ENCODE measurements at places on chromosomes 3 and 15.

DNA sequence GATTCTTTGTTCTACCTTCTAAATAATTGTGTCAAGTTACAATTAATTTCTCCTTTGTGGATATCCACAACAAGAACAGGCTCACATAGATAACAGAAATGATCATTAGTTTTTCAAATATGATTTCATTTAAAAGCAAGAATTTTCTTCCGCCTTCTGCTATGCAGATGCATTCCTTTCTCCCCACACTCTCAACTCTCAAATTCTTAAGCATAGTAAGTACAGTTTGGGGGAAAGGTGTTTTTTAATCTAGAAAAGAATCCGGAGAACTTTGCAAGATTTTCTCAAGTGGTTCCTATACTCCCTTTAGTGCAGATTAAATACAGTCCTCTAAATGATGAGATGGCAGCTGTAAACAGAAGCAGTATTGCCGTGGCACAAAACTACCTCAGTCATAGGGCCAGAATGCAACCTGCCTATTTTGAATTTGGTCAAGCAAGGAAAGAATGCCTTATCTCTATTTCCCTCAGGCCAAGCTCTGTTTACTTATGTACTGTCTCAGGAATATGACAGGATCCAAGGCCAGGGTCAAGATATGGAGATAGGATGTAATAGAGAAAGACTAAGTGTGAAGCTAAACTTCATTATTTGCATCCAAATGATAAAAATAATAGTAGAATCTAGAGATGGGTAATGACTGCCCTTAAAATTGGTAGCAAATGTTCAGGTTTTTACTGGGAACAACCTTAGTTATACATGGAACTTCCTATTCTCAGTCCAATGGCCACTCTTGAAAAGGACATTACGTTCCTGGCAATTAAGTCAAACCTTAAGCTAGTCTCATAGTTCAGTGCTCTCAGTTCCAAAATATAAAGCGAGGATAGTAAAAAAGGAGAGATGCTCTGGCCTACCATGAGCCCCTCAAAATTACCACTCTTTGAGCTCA, 77.3 kb upstream of the PHLDB2 start:
- no peaks in the 10 kb centered on the region for H3K27me3 ChIP-seq
- H3K27ac ChIP-seq = no peak overlapping the region
- no peaks in the 10 kb centered on the region for H3K36me3 ChIP-seq
- H3K4me1 ChIP-seq = no peaks in the 10 kb centered on the region
- no peak for DNase-seq
- no peak overlapping the region for H3K4me3 ChIP-seq

GRCh38 chr15:73959012-73959581, 32.8 kb downstream of the LOXL1 start:
- peak overlapping the region; percentile 19 for H3K27ac ChIP-seq
- peak overlapping the region; percentile 60 for H3K4me3 ChIP-seq
- peaks cover 17% of the 10 kb centered on the region for H3K4me1 ChIP-seq
- DNase-seq = no peak

- H3K27ac ChIP-seq = no peak overlapping the region
- H3K36me3 ChIP-seq = peaks cover 1% of the 10 kb centered on the region
Measured at GRCh38 chr3:128145279-128145678, 8.0 kb upstream of the EEFSEC start.

DNA sequence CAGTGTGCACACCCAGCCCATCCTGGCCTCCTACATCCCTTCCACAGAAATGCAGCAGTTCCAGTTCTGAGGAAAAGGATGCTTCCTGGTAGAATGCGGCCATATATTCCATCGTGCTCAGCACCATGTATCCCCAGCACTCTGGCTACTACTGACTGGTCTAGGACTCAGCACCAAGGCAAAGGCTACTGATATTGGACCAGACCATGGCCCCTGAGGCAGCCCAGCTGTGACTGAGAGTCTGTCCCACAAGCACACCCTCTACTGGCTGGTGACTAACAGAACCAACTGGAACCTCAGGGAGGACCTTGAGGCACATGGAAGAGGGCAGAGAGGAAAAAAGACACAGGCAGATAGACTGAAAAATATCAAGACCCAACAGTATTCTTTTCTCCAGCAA, 30.0 kb downstream of the TARS3 start:
- no peak overlapping the region for H3K4me3 ChIP-seq
- H3K36me3 ChIP-seq = peaks cover 41% of the 10 kb centered on the region
- H3K27me3 ChIP-seq = no peaks in the 10 kb centered on the region
- H3K27ac ChIP-seq = no peak overlapping the region
- peaks cover 17% of the 10 kb centered on the region for H3K4me1 ChIP-seq
- DNase-seq = no peak

DNA sequence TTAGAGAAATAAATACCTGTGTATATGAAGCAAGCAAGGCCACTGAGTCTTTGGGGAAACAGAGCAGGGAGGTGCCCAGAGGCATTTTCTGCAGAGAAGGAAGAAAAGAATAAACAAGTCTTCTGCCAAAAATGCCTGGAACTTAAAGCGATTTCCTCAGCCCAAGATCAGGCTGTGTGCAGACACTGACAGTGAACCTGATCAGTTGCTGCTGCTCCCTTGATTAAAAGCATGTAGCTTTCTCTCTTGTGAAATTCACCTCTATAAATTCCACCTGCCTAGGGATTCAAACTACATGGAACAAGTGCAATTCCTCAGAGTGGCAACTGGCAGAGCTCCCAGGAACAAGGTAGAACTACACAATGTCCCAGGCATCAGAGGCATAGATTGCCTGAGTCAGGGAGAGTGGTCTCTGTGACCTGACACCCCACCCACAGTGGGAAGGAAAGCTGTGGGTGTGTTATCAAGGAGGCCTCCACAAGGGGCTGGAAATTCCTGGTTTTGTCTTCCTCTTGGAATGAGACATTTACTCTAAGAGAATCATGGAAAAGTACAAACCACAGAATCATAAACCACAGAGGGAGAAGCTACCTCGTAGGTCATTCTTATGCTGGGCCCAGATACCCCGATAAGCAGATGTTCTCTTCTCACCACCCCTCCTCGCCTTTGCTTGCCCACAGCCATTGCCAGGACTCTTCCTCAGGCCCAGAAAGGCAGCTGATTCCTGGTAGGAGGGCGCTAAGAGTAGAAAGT, 1.8 kb upstream of the ZBTB38 start:
- H3K36me3 ChIP-seq = no peaks in the 10 kb centered on the region
- H3K27ac ChIP-seq = no peak overlapping the region
- no peaks in the 10 kb centered on the region for H3K27me3 ChIP-seq

DNA sequence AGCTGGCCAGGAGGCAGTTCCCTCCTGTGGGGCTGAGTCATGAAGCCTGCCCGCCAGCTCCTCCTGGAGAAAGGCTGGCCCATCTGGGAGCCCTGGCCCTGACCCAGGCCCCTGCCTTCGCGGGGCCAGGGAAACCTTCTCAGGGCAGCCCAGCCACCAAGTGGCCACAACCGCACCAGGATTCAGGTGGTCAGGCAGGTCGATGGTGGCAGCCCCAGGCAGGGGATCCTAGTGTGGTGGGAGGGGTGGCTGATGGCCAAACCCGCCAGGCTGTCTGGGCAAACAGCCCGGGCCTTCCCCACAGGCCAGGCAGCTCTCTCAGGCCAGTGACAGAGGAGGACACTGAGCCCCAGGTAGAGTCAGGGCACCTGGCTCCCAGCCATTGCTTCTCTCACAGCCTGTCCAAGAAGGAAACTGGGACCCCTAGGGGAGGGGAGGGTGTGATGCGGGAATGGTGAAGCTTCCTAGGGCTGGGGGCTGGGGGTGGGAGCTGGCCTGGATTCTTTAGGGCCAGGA, 1.2 kb downstream of the TWF2 start:
- H3K36me3 ChIP-seq = peaks cover 26% of the 10 kb centered on the region
- H3K27ac ChIP-seq = no peak overlapping the region
- peak overlapping the region; percentile 99 for H3K4me3 ChIP-seq

- H3K27me3 ChIP-seq = no peaks in the 10 kb centered on the region
- no peak for DNase-seq
- peaks cover 25% of the 10 kb centered on the region for H3K4me1 ChIP-seq
- peaks cover 2% of the 10 kb centered on the region for H3K36me3 ChIP-seq
- no peak overlapping the region for H3K27ac ChIP-seq
Measured at GRCh38 chr3:98398513-98398912, 8.0 kb downstream of the OR5K3 start.

GRCh38 chr3:68996356-68996995, 17.0 kb downstream of the EOGT start:
- peaks cover 30% of the 10 kb centered on the region for H3K36me3 ChIP-seq
- peaks cover 6% of the 10 kb centered on the region for H3K4me1 ChIP-seq
- H3K27me3 ChIP-seq = no peaks in the 10 kb centered on the region
- no peak overlapping the region for H3K4me3 ChIP-seq
- H3K27ac ChIP-seq = no peak overlapping the region

DNA sequence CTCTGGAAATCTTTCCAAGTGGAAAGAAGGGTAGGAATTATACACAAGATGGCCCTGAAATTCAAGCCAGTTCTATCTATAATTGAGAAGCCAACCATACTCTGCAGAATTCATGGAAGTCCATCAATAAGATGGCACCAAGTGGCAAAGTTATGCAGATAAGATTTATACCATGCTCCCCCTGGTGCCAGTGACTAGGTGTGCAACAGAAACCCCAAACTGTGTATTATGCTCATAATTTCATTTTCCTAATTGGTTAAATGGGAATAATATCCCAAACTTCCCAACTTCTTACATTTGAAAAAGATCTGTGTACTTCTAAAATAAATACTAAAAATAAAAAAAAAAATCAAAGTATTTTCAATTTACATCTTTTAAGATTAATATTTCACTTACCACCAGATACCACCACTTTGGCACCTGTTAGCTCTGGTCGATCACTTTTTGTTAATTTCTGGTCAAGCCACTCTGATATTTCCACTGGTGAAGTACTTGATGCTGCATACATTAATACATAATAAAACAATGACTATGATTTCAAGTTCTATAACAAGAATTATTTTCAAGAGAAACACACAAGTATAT, 25.9 kb downstream of the ETFA start:
- DNase-seq = no peak
- peaks cover 6% of the 10 kb centered on the region for H3K36me3 ChIP-seq
- peaks cover 24% of the 10 kb centered on the region for H3K4me1 ChIP-seq
- no peaks in the 10 kb centered on the region for H3K27me3 ChIP-seq

DNA sequence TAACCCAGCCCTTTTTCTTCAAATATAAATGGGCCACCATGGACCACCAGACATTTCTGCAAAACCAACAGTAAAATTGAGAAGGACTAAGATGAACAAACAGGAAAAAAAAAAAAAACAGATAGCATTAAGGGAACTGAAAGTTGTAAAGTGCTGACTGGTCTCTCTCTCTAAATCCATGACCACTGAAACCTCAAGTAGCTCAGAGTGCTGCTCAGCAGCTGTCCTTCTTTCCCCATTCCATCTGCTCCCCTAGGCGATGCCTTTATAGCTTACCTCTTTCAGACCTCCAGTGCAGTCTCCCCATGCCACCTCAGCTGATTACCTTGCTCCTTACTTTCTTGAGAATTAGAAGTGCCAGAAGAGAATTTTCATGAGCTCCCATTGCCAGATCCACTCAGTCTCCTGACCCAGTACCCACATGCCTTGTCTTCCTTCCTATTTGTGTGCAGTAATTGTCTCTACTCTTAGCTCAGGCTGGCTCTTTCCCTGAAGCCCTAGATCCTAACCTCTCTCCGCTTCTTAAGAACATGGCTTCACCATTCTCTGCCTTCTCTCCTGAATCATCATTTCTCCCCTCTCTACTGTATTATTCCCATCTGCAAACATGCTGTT, 23.9 kb upstream of the XIRP1 start:
- H3K4me1 ChIP-seq = peaks cover 37% of the 10 kb centered on the region
- no peaks in the 10 kb centered on the region for H3K27me3 ChIP-seq
- H3K27ac ChIP-seq = peak overlapping the region; percentile 50
- H3K36me3 ChIP-seq = peaks cover 2% of the 10 kb centered on the region
- no peak overlapping the region for H3K4me3 ChIP-seq

Measured in central memory CD8-positive, alpha-beta T cell (primary cell).